Effector memory CD4-positive, alpha-beta T cell (primary cell): ENCODE measurements at places on chromosomes 16 and 17.

DNA sequence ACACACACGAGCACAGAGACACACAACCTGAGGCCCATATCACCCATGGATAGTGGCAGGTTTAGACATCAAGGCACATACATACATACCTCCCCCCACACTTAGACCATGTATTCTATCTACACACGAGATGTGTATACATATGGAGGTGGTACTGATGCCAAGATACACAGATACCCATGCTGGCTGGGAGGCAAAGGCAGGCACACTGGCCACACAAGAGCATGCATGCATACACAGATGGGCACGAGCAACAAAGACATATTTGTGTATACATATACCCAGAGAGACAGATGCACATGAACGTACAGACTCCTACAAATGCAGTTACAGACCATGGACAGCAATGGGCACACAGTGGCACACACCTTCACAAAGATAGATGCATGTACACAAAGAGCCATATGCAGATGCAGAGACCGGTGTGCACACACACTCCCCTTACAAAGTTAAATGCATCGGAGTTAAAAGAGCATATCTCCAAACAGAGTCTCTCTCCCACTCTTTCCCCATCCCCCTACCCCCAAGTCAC, 2.0 kb upstream of the C17orf113 start:
- DNase-seq, result no peak

DNA sequence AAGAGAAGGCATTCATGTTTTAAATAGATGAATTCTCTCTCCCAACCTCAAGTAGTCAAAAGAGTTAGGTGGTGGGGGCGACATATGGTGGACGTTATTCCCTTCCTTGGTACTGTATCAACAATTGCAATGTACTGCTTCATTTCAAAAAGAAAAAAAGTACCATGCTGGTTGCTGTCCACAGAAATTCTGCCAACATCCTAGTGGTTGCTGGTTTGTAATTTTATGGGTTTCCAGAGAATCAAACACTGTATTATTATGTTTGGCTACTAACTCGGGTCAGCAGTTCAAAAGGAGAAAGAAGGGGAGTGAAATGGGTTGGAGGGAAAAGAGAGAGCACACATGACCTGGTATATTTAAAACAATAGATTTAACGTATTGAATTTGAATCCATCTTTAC, 61.1 kb upstream of the KCNJ16 start:
- no peak for DNase-seq

- no peak for DNase-seq
Observed at GRCh38 chr17:3474212-3474611, 1.6 kb upstream of the ASPA start.

- DNase-seq, result no peak
Observed at GRCh38 chr17:76995387-76996105, 127.3 kb downstream of the MGAT5B start.

DNA sequence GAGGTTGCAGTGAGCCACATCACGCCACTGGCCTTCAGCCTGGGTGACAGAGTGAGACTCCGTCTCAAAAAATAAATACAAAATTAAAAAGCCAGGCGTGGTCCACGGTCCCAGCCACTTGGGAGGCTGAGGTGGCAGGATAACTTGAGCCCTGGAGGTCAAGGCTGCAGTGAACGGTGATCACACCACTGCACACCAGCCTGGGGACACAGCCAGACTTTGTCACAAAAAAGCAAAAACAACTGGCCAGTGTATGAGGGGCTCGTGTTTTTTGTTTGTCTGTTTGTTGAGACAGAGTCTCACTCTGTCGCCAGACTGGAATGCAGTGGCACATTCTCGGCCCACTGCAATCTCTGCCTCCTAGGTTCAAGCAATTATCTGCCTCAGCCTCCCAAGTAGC, 1.2 kb upstream of the UBB start:
- no peak for DNase-seq

DNA sequence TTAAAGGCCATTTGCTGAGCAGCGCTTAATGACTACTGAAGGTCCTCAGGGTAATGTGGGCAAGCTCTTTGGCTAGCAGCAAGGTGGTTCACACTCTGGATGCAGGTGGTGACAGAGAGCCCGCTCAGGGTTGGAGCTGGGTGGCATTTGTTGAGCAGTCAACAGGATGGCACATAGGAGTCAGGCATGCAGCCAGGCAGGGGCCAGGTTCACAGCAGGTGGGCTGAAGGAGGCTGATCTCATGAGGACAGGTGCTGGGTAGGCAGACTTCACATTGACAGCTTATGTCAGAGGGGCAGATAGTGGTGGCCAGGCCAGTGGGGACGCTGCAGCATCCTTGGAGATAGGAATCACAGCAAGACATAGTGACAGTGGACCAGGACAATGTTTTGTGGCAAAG, 4.5 kb downstream of the KRTAP3-1 start:
- no peak for DNase-seq

DNA sequence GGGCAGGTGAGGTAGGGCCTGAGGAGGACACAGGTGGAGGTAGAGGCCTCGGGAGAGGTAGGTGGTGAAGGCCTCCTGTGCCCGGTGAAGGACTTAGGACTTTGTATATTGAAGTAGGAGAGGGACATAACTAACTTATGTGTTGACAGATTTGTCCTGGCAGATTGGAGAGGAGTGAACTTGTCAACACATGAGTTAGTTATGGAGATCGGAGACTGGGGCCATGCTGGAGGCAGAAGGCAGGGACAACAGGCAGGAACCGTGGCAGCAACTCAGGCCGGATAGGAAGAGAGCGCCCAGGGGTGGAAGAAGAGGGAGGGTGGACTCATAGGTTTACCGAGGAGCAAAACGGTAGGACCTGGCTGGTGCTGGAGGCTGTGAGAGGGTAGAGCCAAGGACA, 18.4 kb downstream of the GLP2R start:
- DNase-seq, result no peak

DNA sequence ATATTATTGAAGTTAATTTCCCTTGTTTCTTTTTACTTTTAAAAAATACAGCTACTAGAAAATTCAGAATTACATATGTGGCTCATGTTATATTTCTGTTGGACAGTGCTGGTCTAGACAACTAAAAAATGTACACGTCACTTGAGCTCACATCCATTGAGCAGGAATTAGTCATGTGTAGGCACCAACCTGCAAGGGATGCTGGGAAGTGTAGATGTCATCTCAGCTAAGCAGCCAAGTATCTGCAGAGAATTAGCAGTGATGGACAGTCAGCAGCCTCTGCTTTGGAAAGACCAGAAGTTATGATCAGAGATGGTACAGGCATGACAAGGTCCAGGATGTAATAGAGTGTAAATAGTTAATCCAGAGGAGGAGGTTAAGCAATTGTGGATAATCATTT, 87.1 kb upstream of the HS3ST2 start:
- no peak for DNase-seq

DNA sequence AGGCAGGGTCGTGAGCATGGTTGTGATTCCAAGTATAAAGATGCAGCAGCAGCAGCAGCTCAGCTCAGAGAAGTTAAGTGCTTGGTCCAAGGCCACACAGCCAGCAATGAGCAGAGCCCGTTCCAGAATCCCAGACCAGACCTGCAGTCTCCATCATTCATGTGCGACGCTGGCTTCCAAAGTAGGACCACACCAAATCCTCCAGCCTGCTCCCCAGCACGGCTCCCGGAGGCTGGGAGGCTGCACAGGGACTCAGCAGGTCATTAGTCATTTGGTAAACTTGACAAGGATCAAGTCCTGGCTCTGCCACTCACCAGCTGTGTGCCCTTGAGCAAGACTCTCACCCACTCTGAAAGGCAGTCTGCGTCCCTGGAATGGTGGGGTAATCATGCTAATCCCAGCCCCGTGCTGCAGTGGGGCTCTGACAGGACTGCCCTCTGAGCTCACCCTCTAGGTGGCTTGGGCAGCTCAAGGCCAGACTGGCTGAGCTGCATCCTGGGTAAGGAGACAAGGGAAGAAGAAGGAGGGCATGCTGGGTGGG, 95.1 kb upstream of the TMEM132E start:
- DNase-seq, result no peak

GRCh38 chr17:55986817-55987216, 166.5 kb upstream of the ANKFN1 start:
- DNase-seq, result no peak

DNA sequence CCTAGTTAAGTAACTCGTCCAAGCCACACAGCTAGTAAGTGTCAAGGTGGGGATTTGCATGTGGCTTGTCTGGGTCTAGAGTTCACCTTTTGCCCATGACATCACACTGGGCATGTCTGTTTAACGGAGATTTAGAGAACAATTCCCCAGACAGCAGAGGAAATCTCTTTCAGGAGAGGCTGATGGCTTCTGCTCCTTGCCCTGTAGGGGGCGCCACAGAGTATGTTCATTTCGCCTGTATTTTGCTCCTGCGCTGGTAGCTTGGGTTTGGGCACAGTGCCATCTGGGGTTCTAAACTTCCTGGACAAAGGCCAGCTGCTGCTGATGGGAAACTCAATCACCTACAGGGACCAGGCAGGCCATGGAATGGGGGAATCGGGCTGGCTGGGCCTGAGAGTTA, 20.4 kb downstream of the OTOA start:
- DNase-seq, result no peak

DNA sequence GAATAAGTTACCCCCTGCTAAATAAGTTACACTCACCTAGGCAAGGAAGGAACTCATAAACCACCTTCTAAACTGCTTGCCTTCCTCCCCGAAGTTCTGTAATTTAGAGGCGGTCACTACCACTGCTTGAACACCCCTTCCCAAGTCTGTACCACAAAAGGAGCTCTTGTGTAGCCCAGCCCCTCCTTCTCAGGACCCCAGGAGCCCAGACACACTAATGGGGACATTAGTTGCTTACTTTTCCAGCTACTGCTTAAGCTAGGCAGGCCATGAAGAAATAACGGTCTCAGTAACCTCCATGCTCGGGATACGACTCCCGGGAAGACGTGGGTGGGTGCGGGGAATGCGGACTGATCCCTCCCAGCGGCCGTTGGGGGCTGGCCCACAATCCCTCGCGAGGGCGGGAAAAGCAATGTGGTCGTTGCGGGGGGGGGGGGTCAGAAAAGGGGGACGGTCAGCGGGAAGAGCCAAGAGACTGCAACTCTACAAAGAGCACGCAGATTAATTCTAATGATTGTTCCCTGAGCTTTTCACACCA, at the start of gene TEX14:
Gene TEX14 (minus strand): TSS at position 345 of the 538 bp plus-strand sequence. CDS start 40,044 bp downstream, outside the sequence.
- no peak for DNase-seq

GRCh38 chr17:75059369-75060345, 12.6 kb downstream of the KCTD2 start:
- no peak for DNase-seq
